Osteocyte (in vitro differentiated cells): ENCODE measurements at places on chromosomes 3 and 15. TPM values are rescaled to one million over a fixed set of nuclear protein-coding genes. Genes with fewer than 3 reads are reported as not detected.

DNA sequence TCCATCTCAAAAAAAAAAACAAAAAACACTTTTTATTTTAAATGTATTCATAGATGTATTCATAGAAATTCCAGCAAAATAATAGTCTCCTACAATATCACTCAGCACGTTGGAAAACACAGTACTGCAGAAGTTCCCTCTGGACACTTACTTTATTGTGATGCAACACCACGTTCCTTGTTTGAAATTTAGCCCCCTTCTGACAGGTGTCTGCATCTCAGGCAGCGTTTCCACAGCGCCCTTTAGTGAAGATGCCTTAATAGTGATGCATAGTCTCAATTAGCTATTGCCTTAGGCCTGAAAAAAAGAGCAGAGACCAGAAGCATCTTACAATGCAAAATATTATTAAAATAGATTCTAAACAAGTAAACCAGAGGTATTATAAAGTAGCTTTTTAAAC lies 20.3 kb downstream of the IL12A start:
- no peak overlapping the region for H3K4me3 ChIP-seq
- no peaks in the 10 kb centered on the region for H3K36me3 ChIP-seq
- H3K4me1 ChIP-seq: peaks cover 1% of the 10 kb centered on the region
- H3K27me3 ChIP-seq: no peaks in the 10 kb centered on the region
- DNase-seq: no peak
- no peak overlapping the region for H3K27ac ChIP-seq

TUSC7 gene
- total RNA-seq: not detected in 2 replicates

- H3K36me3 ChIP-seq: no peaks in the 10 kb centered on the region
- no peak overlapping the region for H3K27ac ChIP-seq
- DNase-seq: no peak
- no peaks in the 10 kb centered on the region for H3K4me1 ChIP-seq
- no peak overlapping the region for H3K4me3 ChIP-seq
Measured at GRCh38 chr15:59833366-59833765, 144.2 kb upstream of the BNIP2 start.

DNA sequence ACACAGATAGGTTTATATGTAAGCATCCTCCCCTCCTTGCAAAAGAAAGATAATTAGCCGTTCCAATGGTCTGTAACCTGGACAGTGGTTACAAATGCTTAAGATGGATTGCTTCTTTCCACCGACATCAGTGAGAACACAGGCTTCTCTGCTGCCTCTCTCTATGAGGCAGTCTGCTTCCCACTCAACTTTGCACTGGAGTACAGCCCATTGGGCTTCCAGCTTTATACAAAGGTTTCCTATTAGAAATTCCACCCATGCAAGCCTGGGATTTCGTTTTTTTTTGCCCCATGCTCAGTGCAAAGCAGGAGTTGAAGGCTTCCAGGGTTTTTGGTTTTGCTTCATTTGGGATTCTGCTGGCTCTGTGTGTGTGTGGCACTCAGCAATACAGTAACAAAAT lies 47.3 kb upstream of the C3orf22 start:
- H3K4me1 ChIP-seq: peaks cover 2% of the 10 kb centered on the region
- H3K4me3 ChIP-seq: no peak overlapping the region
- no peak overlapping the region for H3K27ac ChIP-seq
- DNase-seq: no peak
- H3K36me3 ChIP-seq: peaks cover 56% of the 10 kb centered on the region
- no peaks in the 10 kb centered on the region for H3K27me3 ChIP-seq

DNA sequence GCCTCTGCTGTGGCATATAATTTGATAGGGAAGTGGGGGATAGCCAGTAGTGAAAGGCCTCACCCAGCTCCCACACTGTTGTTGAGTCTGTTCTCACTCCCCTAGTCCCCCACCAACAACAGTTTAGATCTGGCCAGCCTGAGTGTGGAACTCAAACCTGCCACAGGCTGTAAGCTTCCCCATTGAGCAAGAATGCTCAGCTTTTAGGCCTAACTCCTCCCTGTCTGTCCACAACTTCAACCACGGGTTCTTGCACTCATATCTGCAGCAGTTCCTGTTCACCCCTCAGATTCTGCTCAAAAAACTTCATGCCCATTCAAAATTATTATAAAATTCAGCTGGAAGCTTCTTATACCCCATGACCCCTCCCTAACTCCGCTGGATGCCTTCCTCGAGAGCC lies 975.1 kb downstream of the NSUN3 start:
- DNase-seq: no peak
- peaks cover 2% of the 10 kb centered on the region for H3K27me3 ChIP-seq
- no peak overlapping the region for H3K4me3 ChIP-seq
- H3K27ac ChIP-seq: no peak overlapping the region
- no peaks in the 10 kb centered on the region for H3K36me3 ChIP-seq

DNA sequence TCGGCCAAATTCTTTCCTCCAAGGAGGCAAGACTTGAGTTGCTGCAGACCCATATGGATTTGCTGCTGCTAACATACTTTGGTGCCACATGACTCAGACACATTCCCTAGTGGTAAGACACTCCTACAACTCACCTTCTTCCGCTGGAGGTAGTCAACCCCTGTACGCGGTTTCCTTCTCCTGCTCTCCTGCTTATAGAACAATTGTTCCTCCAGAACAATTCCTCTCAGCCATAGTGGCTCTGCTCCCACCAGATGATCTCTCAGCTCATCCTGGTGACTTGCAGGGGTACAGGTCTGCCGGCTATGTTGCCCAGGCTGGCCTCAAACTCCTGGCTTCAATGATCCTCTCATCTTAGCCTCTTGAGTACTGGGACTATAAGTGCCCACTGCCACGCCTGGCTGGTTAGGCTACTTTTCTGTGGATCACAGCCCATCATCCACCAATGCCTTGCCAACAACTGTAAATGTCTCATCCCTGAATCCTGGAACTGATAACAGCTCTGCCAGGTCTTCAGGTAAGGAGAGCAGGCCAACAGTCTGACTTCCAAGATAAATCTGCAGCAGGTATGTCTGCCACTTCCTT lies 2.4 kb upstream of the CXCR6 start:
- DNase-seq: no peak
- H3K4me3 ChIP-seq: no peak overlapping the region
- no peaks in the 10 kb centered on the region for H3K27me3 ChIP-seq

INAFM2 gene
- total RNA-seq: 69.0 and 70.3 TPM in 2 replicates

DNA sequence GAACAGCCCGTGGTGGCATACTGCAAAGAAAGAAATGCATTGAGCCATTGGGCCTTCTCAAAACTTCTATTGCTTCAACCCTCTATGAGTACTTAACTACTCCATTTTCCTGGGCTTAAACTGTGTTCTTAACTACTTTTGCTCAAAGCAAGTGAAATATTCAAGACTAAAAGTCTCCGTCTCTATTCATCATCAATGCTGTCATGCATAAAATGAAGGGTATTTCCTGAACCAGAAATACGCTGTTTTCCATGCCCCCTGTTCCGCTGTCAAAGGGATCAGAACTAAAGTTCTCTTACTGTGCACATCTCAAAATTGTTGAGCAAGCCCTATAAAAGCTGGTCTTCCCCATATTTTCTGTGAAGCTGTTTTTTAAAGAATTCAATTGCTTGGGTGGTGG lies 20.3 kb downstream of the SIAH2 start:
- no peak for DNase-seq
- peaks cover 43% of the 10 kb centered on the region for H3K4me1 ChIP-seq
- no peak overlapping the region for H3K27ac ChIP-seq
- no peak overlapping the region for H3K4me3 ChIP-seq
- peaks cover 18% of the 10 kb centered on the region for H3K36me3 ChIP-seq
- no peaks in the 10 kb centered on the region for H3K27me3 ChIP-seq

- no peak for DNase-seq
- no peak overlapping the region for H3K4me3 ChIP-seq
- H3K27me3 ChIP-seq: no peaks in the 10 kb centered on the region
- peak overlapping the region; percentile 20 for H3K27ac ChIP-seq
- H3K4me1 ChIP-seq: peaks cover 13% of the 10 kb centered on the region
- no peaks in the 10 kb centered on the region for H3K36me3 ChIP-seq
Measured at GRCh38 chr3:164486150-164486549, 592.1 kb downstream of the SI start.

GRCh38 chr15:58185439-58185838 lies 47.3 kb downstream of the AQP9 start:
- H3K27me3 ChIP-seq: peaks cover 85% of the 10 kb centered on the region
- no peaks in the 10 kb centered on the region for H3K4me1 ChIP-seq
- H3K36me3 ChIP-seq: no peaks in the 10 kb centered on the region
- H3K27ac ChIP-seq: no peak overlapping the region

BLM gene
- 2.7 and 5.0 TPM in 2 replicates for total RNA-seq

DNA sequence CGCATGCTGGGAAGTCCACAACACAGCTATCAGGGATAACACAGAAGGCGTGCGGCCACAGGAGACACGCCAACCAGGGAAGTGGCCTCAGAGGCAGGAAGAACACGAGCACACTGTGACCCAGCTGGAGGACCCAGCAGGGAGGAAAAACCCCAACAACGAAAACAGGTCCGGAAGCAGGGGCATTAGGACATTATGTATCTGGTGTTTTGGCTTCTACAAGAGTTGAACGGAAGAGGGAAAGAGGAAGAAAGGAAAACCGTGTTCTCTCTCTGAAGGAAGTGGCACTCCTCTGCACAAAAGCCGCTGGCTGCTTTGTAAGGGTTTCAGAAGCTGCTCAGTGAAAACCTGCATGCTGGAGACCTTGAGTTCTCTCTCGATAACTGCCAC lies 61.8 kb downstream of the HACD2 start:
- no peaks in the 10 kb centered on the region for H3K27me3 ChIP-seq
- no peak overlapping the region for H3K4me3 ChIP-seq
- no peak overlapping the region for H3K27ac ChIP-seq
- no peak for DNase-seq
- H3K4me1 ChIP-seq: peaks cover 14% of the 10 kb centered on the region

DNA sequence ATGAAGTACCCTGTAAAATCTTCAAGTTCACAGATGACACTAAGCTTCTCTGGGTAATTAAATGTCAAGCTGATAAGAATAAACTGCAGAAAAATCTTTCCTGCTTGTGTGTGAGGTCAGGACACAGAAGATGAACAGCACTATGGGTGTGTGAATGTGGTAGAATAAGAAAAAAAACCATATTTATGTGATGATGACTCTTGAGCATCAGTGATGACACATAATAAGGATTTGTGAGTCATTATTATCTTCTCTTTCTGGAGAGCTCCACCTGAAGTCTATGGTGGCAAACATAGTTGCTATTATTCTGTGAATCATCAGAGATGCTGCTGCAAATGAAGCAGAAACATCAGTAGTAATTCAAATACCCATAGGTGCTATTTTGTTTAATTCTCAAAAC lies 422.4 kb downstream of the DIPK2A start:
- no peak overlapping the region for H3K4me3 ChIP-seq
- H3K27me3 ChIP-seq: no peaks in the 10 kb centered on the region
- H3K27ac ChIP-seq: no peak overlapping the region
- H3K36me3 ChIP-seq: no peaks in the 10 kb centered on the region

DNA sequence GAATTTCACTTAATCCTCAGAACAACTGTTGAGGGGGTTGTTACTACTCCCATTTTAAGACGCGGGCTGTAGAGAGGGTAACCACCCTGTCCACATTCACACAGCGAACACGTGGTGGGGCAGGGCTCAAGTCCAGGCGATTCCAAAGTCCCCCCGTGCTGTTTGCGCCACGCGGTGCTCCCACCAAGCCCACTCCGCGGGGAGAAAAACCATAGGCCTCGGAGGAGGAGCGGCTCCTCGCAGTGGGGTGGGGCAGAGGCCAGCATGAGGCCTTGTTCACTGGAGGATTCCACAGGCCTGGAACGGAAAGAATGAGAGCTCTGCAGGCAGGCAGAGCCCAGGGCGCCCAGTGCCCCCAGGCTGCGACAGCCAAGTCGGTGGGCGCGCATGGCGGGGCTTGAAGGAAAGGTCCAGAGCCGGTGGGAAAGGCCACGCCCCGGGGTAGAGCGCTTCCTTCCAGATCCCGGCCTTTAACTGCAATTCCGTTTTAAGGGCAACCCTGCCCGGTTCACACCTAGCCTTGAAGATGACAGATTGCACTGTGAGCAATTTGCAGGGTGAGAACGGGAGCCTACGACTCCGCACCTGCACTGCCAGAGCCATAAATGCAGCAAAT lies 161.8 kb upstream of the TBL1XR1 start:
- no peaks in the 10 kb centered on the region for H3K27me3 ChIP-seq
- H3K36me3 ChIP-seq: no peaks in the 10 kb centered on the region
- H3K4me3 ChIP-seq: peak overlapping the region; percentile 38
- no peak for DNase-seq
- H3K27ac ChIP-seq: peak overlapping the region; percentile 94

IQCF5 gene
- total RNA-seq: not detected in 2 replicates

GRCh38 chr3:57043518-57043917 lies 16.9 kb upstream of the SPATA12 start:
- no peak overlapping the region for H3K4me3 ChIP-seq
- H3K27me3 ChIP-seq: peaks cover 18% of the 10 kb centered on the region
- H3K4me1 ChIP-seq: no peaks in the 10 kb centered on the region
- H3K27ac ChIP-seq: no peak overlapping the region

ATP13A4 gene
- total RNA-seq: 0.27 TPM in 1 of 2 replicates, not detected in the other

DGKG gene
- 0.18 TPM in 1 of 2 replicates, not detected in the other for total RNA-seq

GRCh38 chr3:8069471-8069870 lies 432.2 kb upstream of the LMCD1 start:
- H3K4me3 ChIP-seq: no peak overlapping the region
- no peaks in the 10 kb centered on the region for H3K4me1 ChIP-seq
- no peak for DNase-seq
- no peak overlapping the region for H3K27ac ChIP-seq
- H3K36me3 ChIP-seq: no peaks in the 10 kb centered on the region

KBTBD13 gene
- not detected in 2 replicates for total RNA-seq

- H3K27ac ChIP-seq: no peak overlapping the region
- no peaks in the 10 kb centered on the region for H3K4me1 ChIP-seq
- H3K27me3 ChIP-seq: no peaks in the 10 kb centered on the region
- H3K36me3 ChIP-seq: no peaks in the 10 kb centered on the region
Measured at GRCh38 chr3:54608041-54608440, 319.8 kb downstream of the LRTM1 start.

PLSCR2 gene
- not detected in 2 replicates for total RNA-seq

DNA sequence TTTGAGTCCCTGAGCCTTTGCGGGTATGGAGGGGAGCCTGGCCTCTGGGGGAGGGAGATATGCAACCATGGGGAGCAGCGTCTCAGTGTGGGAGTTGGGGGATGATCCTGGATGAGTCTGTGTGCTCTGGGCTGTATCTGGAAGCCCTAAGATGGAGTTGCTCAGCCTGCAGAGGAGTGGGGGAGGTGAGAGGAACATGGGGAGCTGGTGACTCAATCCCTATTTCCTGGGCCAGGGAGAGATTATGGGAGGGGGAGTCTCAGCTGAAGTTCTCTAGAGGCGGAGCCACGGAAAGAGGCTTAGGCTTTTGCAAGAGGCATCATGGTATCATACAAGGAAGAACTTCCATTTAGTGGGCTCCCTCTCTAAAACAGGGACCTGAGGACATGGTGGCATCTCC lies 59.5 kb upstream of the TMEM115 start:
- no peak for DNase-seq
- no peaks in the 10 kb centered on the region for H3K36me3 ChIP-seq
- H3K27me3 ChIP-seq: peaks cover 11% of the 10 kb centered on the region
- H3K27ac ChIP-seq: no peak overlapping the region

DNA sequence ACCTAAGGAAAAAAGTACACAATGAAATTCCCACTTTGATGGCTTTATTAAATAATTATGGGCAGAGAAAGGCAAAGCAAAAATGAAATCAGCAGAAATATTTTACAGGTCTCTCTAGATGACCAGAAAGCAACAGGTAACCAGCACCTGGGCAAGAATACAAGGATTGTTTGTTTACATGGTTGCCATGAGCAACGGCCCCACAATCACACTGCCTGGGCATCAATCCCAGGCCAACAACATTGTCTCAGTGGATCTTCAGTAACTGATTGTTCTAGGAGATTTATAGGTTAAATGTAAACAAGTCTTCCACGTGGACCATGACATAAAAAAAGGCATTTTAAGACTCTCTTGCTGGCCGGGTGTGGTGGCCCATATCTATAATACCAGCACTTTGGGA lies 82.6 kb downstream of the PDZRN3 start:
- H3K27ac ChIP-seq: no peak overlapping the region
- peaks cover 40% of the 10 kb centered on the region for H3K4me1 ChIP-seq
- H3K27me3 ChIP-seq: no peaks in the 10 kb centered on the region
